ENCODE measurements at places on chromosomes 2 and 18.

- DNase-seq: no peak
These were observed 127.5 kb upstream of the GAREM1 start for GRCh38 chr18:32598144-32598543.

- no peak for DNase-seq
These were observed 12.8 kb upstream of the ARL5A start for GRCh38 chr2:151841047-151841424.

GRCh38 chr2:36616947-36617346, 19.0 kb upstream of the FEZ2 start:
- no peak for DNase-seq

GRCh38 chr2:11123001-11123809, 32.1 kb upstream of the SLC66A3 start:
- no peak for DNase-seq

DNA sequence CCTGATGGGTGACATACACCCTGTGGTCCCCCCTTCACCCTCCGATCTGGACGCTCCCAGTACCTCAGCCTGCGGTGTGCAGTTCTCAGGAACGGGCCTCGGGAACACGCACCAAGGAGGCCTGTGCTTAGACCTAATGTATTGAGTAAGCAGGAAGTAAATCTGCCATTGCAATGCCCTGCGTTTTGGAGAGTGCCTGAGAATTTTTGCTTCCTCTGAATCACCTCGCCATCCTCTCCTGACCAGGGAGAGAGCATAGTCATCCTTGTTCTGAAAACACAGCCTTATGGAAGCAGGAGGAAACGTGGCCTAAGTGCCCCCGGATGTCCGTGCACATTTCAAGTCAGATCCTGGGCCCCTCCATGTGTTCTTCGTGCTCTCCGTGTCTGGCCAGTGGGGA, 272.2 kb downstream of the NDUFA10 start:
- no peak for DNase-seq

DNA sequence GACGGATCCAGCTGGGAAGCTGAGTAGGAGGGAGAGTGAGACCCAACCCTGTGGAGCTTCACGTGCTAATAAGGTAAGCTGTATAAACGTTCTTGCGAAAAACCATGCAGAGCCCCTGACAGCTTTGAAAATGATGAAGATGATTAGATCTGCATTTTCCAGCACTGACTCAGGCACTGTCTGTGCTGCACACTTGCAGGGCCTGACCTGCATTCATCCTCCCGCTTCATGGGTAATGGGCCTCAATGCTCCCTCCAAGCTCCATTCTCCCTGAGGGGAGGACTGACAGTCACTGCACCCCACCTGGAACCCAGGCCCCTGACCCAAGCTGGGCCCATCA, 205.4 kb downstream of the TMEM163 start:
- no peak for DNase-seq

- peak; percentile 80 for DNase-seq
These were observed at the start of gene ASXL3 for GRCh38 chr18:33577685-33578517. Gene ASXL3, plus strand, starts transcription at chr18:33578219. Its CDS starts 413 bp downstream, at chr18:33578632.

DNA sequence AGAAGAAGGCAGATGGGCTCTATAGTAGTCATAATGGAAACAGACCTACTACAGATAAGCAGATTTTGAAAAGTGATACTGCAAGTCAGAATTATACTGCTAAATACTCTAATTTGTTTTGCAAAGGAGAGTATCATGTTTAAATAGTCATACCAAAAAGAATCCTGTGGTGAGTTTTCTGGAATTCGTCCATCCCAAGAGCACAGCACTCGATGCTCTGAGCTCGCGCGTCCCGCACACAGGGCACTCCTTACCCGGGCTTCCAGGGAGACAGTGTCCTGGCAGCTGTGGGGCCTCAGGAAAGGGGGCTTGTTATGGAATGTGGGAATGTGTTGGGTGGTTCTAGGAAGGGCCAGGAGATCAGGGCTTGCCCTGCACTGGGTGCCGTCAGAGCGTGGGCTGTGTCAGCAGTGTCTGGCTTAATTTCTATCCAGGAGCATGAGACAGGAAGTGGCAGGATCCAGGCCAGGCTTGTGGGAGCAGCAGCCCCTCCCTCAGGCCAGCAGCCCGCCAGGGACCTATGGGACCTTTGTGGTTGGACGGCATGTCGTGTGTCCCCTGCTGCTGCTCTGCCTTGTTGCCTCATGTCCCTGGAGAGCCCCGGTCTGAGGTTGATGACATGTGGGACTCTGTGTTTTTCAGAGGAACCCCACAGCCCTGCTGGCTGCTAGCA, 193.2 kb upstream of the TPO start:
- no peak for DNase-seq

DNA sequence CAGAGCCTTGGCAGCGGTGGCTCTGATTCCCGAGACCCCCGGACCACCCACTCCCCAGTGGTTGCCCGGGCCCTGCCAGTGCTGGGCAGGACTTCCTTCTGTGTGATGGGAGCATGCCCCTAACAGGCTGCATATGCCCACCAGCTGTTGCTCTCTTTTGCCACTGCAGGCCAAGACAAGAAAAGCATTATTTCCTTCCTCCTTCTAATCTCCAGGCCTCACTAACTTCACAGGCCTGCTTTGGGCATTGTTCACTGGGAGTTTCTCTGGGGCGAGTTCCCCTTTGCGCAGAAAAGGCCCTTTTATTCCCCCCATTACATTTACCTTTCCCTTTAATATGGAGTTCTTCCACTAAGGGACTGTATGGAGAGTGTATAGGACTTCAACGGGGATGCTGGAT, 249.1 kb upstream of the SIX2 start:
- no peak for DNase-seq

GRCh38 chr18:76805221-76805620, 17.1 kb upstream of the ZNF236 start:
- no peak for DNase-seq

- no peak for DNase-seq
These were observed 1.1 kb upstream of the ZNF513 start for GRCh38 chr2:27381577-27382181.

GRCh38 chr2:241083091-241083415, 19.0 kb downstream of the MTERF4 start:
- DNase-seq: no peak

DNA sequence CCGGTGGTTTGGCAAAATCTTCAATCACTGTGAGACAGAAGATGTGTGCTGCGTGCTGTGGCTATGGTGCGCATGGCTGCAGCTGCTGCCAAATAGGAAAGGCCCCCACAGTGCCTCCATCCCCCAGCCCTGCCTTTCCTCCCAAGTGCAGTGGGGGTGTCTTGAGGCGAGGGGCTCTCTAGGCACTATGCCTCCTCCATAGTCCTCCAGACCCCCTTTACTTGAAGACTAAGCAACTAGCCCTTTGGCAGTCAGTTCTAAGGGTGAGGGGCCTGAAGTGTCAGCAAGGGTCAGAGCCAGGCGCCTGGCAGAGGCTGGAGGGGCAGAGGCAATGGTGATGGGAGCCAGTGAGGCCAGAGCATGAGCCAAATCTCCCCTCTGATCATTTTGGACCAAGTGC, 13.6 kb upstream of the TMEM185B start:
- no peak for DNase-seq

GRCh38 chr2:1617425-1618021, 126.8 kb downstream of the PXDN start:
- no peak for DNase-seq

- peak; percentile 85 for DNase-seq
These were observed 29.6 kb downstream of the SH3BP4 start for GRCh38 chr2:234981197-234982095.

DNA sequence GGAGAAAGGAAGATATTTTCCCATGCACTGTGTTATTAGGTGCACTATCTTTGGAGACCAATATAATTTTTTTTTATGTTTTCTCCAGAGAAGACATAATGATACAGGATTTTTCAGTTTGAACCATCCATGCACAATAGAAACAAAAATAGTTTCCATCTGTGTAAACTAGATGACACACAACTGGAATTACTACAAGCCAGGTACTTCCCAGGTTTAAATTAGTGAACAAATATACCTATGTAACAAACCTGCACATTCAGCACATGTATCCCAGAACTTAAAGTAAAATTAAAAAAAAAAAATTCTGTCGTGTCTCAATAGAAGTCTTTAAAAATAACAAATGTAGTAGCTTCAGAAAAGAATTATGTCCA, 1616.8 kb upstream of the ACVR2A start:
- no peak for DNase-seq

GRCh38 chr2:107738266-107738665, 88.4 kb upstream of the RGPD4 start:
- DNase-seq: no peak

- no peak for DNase-seq
These were observed 11.6 kb upstream of the RPRD1A start for GRCh38 chr18:36078751-36079529.

DNA sequence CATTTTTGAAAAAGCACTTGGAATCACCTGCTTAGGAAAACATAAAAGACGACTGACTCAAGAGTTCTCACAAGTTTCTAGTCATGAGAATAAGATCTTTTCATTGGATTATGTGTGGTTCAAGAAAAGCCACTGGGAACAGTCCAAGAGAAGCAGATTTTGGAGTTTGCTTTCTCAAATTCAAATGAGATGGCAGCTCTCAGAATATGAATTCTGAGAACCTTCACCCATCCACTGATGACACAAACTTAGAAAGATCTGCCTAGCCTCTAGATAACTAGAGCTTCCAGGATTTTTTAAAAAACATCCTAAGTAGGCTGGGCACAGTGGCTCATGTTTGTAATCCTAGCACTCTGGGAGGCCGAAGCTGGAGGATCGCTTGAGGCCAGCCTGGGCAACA, 26.8 kb downstream of the MEX3C start:
- no peak for DNase-seq

- no peak for DNase-seq
These were observed 43.5 kb upstream of the TTC39C start for GRCh38 chr18:23971097-23971440.

- no peak for DNase-seq
These were observed 3.8 kb downstream of the EVX2 start for GRCh38 chr2:176079831-176080539.

- DNase-seq: no peak
These were observed 311.9 kb upstream of the EPHA4 start for GRCh38 chr2:221883976-221884375.

DNA sequence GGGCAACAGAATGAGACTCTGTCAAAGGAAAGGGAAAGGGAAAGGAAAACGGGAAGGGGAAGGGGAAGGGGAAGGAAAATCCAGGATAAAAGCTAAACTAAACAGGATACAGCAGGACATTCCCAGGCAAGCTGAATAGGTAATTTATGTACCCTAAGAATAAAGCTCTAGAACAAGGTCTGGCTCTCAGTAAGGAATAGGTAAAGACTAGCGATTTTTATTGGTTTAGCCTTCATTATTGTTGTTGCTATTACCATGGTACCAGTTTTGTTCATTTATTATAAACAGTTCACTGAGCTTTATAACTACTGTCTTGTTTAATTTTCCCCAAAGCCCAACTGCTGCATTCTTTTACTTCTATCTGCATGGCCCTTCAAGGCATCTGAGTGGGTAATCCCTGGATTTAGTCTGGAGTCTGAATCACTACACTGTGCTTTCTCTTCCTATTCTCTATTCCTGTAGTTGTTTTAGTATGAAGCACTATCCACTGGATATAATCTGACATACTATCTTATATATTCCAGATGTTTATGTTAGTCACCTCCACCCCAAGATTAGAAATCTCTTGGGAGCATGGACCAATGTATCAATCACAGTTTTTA, 127.1 kb upstream of the TANK start:
- DNase-seq: no peak

- no peak for DNase-seq
These were observed 160.2 kb downstream of the PMAIP1 start for GRCh38 chr18:60060026-60060425.

All from sigmoid colon (tissue), 7 donors.